HepG2 (cell line): ENCODE measurements at places on chromosomes 5 and 9. TPM values are rescaled to one million over a fixed set of nuclear protein-coding genes. Genes with fewer than 3 reads are reported as not detected.
A peak's percentile ranks its signal among the peaks of the same experiment; 100 is the strongest.

GRCh38 chr5:180390441-180391190 is 37.5 kb upstream of the GFPT2 start:
- no peak overlapping the region for H3K27ac ChIP-seq
- peaks cover 16% of the 10 kb centered on the region; the same call in 2 of the 3 replicates for H3K27me3 ChIP-seq
- no peaks in the 10 kb centered on the region for H3K36me3 ChIP-seq
- H3K4me3 ChIP-seq: no peak overlapping the region
- H3K4me1 ChIP-seq: no peaks in the 10 kb centered on the region
- DNase-seq: no peak

Gene CLINT1
- 64.0 and 82.9 TPM in 2 replicates for total RNA-seq

Gene CTXN3
- not detected in 2 replicates for total RNA-seq

DNA sequence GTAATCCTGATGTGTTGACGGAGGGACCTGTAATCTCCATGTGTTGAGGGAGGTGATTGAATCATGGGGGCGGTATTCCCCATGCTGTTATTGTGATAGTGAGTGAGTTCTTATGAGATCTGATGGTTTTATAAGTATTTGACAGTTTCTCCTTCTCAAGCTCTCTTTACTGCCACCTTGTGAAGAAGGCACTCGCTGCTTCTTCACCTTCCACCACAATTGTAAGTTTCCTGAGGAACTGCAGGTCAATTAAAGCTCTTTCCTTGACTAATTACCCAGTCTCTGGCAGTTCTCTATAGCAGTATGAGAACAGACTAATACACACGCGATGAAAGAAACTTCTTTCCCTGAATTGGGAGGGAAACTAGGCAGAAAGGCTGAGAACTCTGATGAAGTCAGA is 141.1 kb upstream of the RAD23B start:
- no peak overlapping the region for H3K27ac ChIP-seq
- no peaks in the 10 kb centered on the region for H3K36me3 ChIP-seq
- H3K27me3 ChIP-seq: no peaks in the 10 kb centered on the region
- H3K4me3 ChIP-seq: no peak overlapping the region
- DNase-seq: no peak

Gene SPATA31E1
- total RNA-seq: not detected in 2 replicates

DNA sequence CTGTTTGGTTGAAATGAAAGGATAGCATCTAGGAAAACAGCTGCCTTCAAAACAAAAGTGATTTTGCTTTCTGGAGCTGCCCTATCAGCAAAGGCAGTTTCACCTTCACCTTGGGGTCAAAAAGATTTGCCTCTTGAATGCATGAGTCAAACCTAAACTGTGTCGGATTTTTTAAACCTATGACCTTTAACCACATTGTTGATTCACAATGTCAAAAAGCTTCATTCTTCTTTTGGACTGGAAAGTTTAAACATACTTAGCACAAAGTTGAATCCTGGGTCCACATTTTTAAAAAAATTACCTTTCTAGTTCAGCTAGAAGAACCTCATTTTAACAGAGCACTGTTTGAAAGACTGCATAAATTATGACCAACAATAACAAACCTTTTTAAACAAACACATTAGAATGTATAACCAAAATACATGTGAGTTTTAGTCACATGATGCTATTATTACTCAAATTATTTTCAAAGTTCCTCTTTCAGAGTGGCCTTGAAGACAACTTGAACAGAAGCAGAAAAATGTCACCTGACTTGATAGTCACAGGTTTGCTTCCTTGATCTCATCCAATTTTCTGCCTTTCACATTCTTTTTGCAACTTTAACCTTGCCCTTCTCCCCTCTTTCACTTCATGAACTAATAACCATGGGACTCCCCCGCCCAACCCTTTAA is 109.7 kb upstream of the LHFPL2 start:
- H3K27me3 ChIP-seq: peaks cover 12% of the 10 kb centered on the region; the same call in 2 of the 3 replicates
- no peak overlapping the region; the same call in 1 of the 2 replicates for H3K4me3 ChIP-seq
- H3K4me1 ChIP-seq: peaks cover 52% of the 10 kb centered on the region
- H3K27ac ChIP-seq: peak overlapping the region; percentile 6
- no peaks in the 10 kb centered on the region for H3K36me3 ChIP-seq

DNA sequence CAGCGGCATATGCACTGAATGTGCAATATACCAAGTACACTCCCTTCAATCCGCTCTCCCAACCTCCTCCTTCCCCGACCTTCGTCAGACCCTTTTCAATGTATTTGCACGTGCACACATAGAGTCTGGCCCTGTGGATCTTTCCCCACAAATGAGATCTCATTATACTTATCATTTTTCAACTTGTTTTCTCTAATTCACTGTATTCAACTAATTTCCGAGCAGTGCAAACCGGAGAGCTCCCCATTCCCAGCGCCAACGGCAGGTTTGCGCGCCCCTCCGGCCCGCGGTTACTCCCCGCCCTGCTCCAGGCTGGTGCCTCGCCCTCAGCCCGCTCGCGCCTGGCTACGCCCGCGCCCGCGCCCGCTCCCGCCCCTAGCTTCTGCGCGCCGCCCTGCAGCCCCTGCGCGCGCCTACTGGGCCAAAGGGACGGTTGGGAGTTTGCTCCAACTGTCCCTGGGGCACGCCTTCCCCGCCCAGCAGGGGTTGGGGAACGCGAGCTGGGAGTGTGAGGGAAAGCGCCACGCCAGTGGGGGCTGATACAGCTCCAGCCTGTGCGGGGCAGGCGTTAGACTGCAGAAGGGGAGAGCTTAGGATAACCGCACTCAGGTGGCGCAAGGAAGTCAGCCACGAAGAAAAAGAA is 3.3 kb upstream of the CDC20B start:
- H3K4me3 ChIP-seq: peak overlapping the region; percentile 47
- H3K4me1 ChIP-seq: peaks cover 37% of the 10 kb centered on the region
- H3K36me3 ChIP-seq: no peaks in the 10 kb centered on the region
- H3K27ac ChIP-seq: no peak overlapping the region
- peak; percentile 34 for DNase-seq

DNA sequence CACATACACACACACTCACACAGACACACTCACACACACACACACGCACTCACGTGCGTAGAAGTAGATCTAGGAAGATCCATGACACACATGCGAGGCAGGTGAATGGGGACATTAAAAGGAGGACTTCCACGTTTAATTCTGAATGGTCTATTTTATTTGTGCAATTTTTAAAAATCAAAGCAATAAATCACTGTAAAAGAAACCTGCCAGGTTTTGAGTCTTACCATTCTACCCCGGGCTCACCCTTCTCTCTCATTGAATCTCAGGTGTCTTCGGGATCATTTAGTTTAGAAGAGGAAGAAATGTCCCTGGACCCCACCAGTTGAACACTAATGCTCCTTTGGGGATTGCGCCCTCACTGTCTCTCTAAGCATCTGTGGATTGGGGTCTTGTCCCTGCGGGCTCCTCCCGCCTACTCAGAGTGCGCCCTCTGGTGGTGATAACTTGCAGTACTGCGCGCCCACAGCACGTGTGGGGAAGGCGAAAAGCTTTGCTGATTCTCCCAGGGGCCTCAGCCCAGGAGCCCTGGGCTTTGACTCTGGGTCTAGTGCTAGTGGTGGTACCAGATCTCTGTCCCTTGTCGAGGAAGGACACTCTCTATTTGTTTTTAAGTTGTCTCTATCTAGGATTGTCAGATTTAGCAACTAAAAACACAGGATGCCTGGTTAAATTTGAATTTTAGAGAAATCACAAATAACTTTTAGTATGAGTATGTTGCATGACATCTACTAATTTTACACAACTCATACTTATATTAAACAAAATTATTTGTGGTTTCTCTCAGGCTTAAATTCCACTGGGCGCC is 34.8 kb downstream of the BOD1 start:
- H3K4me3 ChIP-seq: no peak overlapping the region
- no peaks in the 10 kb centered on the region for H3K36me3 ChIP-seq
- H3K27me3 ChIP-seq: no peaks in the 10 kb centered on the region; the same call in 2 of the 3 replicates
- DNase-seq: peak; percentile 12
- no peaks in the 10 kb centered on the region for H3K4me1 ChIP-seq
- H3K27ac ChIP-seq: no peak overlapping the region

- no peak overlapping the region for H3K27ac ChIP-seq
- DNase-seq: no peak
- H3K4me3 ChIP-seq: no peak overlapping the region
- no peaks in the 10 kb centered on the region for H3K4me1 ChIP-seq
- no peaks in the 10 kb centered on the region for H3K27me3 ChIP-seq
These were observed 428.3 kb downstream of the DNAH5 start for GRCh38 chr5:13516195-13516594.

DNA sequence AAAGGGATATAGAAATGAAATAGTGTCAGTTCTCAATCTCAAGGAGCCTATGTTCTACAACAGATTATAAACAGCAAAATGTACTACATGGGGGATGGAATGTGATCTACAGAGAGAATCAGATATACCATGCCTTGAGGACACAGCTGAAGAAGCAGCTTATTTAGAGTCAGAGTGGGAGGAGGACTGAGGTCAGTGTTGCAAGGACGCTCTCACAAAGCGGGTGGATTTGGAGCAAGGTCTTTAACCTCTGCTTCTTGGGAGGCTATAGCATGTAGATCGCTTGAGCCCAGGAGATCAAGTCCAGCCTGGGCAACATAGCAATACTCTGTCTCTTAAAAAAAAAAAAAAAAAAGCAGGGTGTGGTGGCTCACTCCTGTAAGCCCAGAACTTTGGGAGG is 32.8 kb upstream of the PLIN2 start:
- peak overlapping the region; percentile 99 for H3K27ac ChIP-seq
- H3K36me3 ChIP-seq: no peaks in the 10 kb centered on the region
- DNase-seq: no peak
- H3K4me3 ChIP-seq: no peak overlapping the region
- H3K4me1 ChIP-seq: peaks cover 100% of the 10 kb centered on the region
- H3K27me3 ChIP-seq: no peaks in the 10 kb centered on the region

Gene RMRP
- 1,047 and 4,025 TPM in 2 replicates for total RNA-seq

Gene OSTF1
- total RNA-seq: 39.0 and 54.5 TPM in 2 replicates

DNA sequence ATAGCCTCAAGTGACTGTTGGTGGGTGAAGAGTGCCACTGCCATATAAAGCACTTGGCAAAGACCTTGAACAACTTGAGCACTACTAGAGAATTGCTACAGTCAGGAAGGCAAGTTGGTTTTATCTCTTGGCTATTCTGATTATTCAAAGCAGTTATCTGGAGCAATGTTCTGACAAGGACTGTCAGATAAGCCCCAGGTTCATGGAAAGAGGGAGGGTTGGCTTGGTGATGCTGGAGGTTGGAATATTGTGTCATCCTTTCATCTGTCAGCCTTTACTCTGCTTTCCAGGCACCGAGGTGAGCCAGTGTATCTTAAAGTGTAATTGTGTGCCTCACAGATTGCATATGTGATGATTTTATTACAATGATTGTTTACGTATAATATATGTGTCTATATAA is 548.4 kb upstream of the ZNF608 start:
- no peak overlapping the region for H3K4me3 ChIP-seq
- no peak for DNase-seq
- H3K36me3 ChIP-seq: no peaks in the 10 kb centered on the region
- no peaks in the 10 kb centered on the region for H3K4me1 ChIP-seq

DNA sequence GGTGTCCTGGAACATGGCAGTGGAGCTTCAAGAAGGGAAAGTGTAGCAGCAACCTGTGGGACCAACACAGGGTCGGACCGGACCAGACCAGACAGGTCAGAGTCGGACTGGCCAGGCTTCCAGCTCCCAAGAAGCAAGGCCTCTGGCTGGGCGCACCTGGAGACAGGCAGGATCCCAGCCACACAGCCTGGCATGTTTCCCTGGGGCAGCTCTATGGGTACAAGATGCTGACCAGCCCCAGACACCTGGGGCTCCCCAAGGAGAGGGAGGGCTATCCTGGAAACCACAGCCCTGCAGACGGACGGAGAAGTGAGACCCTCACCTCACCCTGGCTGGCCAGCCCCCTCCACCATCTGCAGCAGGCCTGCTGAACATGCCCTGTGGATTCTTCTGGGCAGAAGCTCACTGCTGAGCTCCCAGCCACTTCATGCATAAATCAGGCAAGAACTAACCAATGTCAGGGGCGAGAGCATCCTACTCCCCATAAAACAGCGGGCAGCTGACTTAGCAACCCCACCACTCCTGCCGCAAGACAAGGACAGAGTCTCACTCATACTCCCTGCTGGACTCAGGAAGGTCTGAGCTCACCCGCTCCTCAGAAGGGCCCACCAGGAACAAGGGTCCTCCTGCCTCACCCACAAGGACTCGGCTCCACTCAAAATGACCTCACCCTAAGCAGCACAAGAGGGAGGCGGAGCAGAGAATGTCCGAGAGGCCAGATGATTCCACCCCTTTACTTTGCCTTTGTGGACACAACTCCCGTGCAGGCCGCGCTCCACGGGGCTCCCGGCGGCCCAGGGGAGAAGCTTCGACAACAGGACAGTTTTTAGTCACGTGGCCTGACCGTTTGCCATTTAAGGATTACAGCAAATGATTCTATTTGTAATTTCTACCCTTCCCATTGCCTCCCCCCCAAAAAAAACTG is 2.9 kb upstream of the DPH7 start:
- H3K4me1 ChIP-seq: peaks cover 21% of the 10 kb centered on the region
- no peaks in the 10 kb centered on the region for H3K27me3 ChIP-seq
- H3K27ac ChIP-seq: no peak overlapping the region
- peaks cover 16% of the 10 kb centered on the region for H3K36me3 ChIP-seq
- H3K4me3 ChIP-seq: no peak overlapping the region

DNA sequence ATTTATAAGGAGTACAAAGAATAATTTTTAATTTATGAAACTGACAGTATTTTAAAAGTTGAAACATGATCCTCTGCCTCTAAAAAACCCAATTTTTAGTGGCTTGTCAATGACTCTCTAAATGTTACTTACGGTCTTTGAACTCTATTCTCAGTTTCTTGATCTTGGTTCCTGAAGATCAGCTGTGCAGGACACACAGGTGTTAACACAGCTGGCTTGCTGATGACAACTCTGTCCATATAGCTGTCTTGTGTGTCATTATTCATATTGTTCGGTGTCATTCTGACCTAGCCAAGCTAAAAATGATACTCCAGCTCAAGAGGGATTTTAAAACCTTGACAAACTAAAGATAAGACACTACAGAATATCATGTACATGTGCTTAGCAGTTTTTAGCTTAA is 314.5 kb downstream of the CCDC171 start:
- no peaks in the 10 kb centered on the region for H3K36me3 ChIP-seq
- DNase-seq: no peak
- H3K4me3 ChIP-seq: no peak overlapping the region

Gene SLC4A9
- not detected in 2 replicates for total RNA-seq

GRCh38 chr9:26169708-26170107 is 491.5 kb upstream of the TUSC1 start:
- no peaks in the 10 kb centered on the region for H3K36me3 ChIP-seq
- DNase-seq: no peak
- no peaks in the 10 kb centered on the region for H3K4me1 ChIP-seq
- H3K4me3 ChIP-seq: no peak overlapping the region

DNA sequence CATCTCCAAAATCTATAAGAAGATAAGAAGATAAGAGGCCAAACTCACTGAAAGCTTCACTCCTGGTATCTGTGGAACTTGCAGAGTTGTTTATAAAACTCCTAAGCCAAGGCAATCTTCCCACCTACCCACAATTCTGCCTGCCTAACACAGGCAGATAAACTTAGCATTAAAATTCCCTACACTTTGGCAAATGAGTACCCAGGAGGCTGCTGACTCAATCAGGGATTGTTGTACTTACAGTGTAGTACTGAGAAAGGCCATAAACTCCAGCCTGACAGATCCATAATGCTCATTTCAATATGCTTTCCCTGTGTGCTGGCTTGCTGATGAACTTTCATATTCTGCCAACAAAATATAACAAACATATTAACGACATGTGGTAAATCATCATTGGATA is 725.2 kb downstream of the BRINP1 start:
- DNase-seq: no peak
- no peaks in the 10 kb centered on the region for H3K4me1 ChIP-seq
- H3K27ac ChIP-seq: no peak overlapping the region
- no peaks in the 10 kb centered on the region for H3K27me3 ChIP-seq
- no peaks in the 10 kb centered on the region for H3K36me3 ChIP-seq

- H3K4me3 ChIP-seq: no peak overlapping the region
- no peak overlapping the region for H3K27ac ChIP-seq
- no peak for DNase-seq
- H3K27me3 ChIP-seq: no peaks in the 10 kb centered on the region
- H3K36me3 ChIP-seq: no peaks in the 10 kb centered on the region
These were observed 38.0 kb downstream of the NIPAL4 start for GRCh38 chr5:157497875-157498611.
